Renal cortical epithelial cell (primary cell): ENCODE measurements at places on chromosomes 16 and 17.

- DNase-seq: no peak
Measured at GRCh38 chr16:52257534-52257933, 289.4 kb downstream of the TOX3 start.

DNA sequence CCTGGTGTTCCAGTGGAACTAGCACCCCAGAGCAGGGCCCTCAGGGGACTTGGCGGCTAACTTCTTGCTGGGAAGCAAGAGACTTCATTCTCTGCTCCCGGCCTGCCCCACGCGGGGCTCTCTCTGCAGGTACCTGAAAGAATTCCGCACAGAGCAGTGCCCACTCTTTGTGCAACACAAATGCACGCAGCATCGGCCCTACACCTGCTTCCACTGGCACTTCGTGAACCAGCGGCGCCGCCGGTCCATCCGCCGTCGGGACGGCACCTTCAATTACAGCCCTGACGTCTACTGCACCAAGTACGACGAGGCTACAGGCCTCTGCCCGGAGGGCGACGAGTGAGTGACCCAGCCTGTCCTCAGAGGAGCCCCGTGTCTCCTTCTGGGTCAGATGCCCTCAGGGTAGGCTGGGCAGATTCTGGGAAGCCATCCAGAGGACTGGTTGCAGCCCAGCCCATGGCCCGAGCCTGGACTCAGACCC, 25.1 kb downstream of the UNK start:
- DNase-seq: no peak

DNA sequence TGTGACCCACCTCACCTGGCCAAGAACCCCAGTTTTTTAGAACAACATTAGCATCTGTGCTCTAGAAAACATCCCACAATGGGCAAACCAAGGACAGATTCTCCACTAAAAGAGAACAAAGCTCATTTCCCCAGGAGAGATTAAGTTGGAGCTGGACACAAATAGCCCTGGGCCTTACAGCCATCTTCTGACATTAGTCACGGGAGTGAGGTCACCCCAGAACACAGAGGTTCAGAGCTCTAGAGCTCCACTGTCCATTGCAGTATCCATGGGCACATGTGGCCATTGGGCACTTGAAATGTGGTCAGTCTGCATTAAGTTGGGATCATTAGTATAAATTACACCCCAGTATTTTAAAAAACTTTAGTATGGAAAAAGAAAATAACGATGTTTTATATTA, 47.6 kb upstream of the RBBP6 start:
- no peak for DNase-seq

- no peak for DNase-seq
Measured at GRCh38 chr16:4428500-4428899, 2.8 kb downstream of the DNAJA3 start.

GRCh38 chr17:49717371-49717861, 9.7 kb upstream of the SLC35B1 start:
- DNase-seq: no peak
